ENCODE measurements at places on chromosomes 5 and 9.

GRCh38 chr5:115749016-115749415 is 67.4 kb downstream of the CDO1 start:
- no peak for DNase-seq

GRCh38 chr5:139157556-139157955 is 40.6 kb downstream of the SIL1 start:
- DNase-seq, result no peak

- DNase-seq, result no peak
Measured at GRCh38 chr5:84634256-84634655, 249.6 kb upstream of the EDIL3 start.

GRCh38 chr9:99752417-99753109 is 69.1 kb upstream of the NR4A3 start:
- no peak for DNase-seq

DNA sequence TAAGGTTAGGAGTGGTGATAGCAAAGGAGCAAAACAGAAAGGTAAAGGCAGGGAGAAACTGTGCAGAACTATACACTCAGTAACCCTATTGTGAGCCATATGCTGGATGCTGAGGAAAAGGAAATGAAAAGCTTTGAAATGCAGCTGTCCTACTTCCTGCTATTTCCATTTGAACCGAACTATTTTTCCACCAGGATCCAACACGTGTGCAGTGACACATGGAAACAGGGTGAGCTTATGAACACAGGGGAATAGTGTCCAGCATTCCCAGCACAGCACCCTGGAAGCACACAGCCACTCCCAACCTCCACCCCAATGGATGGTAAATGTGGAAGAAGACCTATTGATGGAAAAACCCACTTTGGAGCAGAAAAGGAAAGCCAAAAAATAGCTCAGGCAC is 69.0 kb upstream of the SLC12A2 start:
- DNase-seq, result no peak

- DNase-seq, result no peak
Measured at GRCh38 chr5:4804691-4805360, 335.3 kb upstream of the ADAMTS16 start.

- DNase-seq, result no peak
Measured at GRCh38 chr5:62681117-62681850, 102.7 kb downstream of the LRRC70 start.

DNA sequence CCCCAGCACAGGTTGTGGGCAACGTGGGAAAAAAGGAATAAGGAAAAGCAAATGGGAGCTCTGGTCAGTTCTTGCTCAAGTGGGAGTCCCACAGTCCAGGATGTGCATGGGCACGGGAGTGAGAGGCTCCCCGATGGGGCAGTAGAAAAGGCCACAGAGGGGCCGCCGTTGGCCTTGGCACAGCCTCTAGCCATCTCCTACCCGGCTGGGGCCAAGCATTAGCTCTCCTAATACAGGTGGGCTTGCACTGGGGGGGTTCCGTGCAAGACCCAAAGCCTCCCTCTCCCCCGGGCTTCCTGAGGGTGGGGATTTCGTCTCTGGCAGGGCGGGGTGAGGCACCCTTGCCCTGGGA is 212.2 kb upstream of the MVB12B start:
- DNase-seq, result no peak

- DNase-seq, result no peak
Measured at GRCh38 chr5:56037531-56038010, 42.8 kb upstream of the IL6ST start.

DNA sequence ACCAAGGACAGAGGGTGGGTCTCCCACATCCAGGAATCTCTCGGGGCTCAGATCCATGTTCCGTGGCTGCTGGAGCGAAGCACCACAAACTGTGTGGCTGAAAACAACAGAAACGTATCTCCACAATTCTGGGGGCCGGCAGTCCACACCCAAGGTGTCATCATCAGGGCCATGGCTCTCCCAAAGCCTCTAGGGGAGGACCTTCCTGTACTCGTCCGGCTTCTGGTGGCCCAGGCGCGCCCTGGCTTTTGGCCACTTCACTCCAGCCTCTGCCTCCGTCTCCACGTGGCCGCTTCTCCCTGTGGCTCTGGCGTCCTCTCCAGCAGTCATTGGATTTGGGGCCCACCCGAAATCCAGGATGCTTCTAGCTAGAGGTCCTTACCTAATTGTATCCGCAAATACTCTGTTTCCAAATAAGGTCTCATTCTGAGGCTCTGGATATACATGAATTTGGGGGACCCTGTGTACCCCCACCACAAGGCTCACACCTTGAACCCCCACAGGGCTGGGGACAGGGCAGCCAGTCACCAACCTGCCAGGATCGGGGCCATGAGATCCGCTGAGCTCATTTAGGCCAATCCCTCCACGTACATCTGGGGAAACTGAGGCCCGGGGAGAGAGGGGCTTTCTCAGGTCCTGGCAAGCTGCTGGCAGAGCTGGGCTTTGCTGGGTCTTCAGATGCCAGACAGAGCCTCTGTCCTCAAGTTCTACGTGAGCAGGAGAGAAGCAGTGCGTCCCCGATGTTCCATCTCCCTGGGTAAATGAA is 158.2 kb downstream of the OLFM1 start:
- no peak for DNase-seq

DNA sequence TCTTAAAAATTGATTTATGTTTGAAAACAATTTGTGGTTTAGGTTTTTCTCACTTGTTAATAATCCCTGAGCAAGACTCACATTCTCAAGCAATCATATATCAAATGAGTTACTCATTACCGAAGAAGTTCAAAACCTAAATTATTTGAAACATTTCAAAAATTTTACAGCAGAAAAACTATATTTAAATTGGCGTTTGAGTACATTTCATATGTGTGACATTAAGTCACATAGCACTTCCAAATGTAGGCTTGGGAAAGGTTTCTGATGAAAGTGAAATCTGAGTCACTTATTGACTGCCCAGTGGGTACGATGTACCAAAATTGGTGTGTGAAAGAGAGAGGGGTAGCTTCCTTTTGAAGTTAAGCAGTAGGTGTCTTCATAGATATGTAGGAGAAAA is 411.4 kb upstream of the SGCD start:
- no peak for DNase-seq

DNA sequence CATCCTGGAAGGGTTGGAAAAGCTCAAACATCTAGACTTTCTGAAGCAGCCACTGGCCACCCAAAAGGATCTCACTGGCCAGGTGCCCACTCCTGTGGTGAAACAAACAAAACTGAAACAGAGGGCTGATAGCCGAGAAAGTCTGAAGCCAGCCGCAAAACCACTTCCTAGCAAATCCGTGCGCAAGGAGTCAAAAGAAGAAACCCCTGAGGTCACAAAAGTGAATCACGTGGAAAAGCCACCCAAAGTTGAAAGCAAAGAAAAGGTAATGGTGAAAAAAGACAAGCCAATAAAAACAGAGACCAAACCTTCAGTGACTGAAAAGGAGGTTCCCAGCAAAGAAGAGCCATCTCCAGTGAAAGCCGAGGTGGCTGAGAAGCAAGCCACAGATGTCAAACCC is 87.6 kb downstream of the MAP1B start:
- DNase-seq, result no peak

- DNase-seq, result no peak
Measured at GRCh38 chr5:113749334-113749733, 235.8 kb downstream of the YTHDC2 start.

DNA sequence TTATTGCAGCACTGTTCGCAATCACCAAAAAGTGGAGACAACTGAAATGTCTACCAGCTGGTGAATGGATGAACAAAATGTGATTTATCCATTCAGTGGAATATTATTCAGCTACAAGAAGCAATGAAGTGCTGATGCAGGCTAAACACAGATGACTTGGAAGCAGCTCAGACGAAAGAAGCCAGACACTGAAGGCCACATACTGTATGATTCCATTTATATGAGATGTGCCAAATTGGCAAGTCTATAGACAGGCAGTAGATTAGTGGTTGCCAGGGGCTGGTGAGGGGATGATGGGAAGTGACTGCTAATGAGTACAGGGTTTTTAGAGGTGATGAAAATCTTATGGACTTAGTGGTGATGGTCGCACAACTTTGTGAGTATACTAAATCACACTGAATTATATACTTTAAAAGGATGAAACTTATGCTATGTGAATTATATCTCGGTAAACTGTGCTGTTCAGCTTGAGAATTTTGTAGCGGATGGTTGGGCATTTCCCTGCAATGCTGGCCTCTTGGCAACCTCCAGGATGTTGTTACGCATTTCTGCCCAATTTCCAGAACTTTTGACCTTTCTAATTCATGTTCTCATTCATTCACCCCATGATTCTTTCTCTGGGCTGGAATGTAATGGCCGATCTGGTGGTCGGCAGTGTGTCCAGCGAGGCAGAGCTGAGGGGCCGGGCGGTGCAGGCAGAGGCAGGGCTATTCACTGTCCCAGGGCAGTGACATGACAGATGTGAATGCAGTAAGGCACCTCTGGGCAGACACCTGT is 22.0 kb upstream of the WNK2 start:
- no peak for DNase-seq

DNA sequence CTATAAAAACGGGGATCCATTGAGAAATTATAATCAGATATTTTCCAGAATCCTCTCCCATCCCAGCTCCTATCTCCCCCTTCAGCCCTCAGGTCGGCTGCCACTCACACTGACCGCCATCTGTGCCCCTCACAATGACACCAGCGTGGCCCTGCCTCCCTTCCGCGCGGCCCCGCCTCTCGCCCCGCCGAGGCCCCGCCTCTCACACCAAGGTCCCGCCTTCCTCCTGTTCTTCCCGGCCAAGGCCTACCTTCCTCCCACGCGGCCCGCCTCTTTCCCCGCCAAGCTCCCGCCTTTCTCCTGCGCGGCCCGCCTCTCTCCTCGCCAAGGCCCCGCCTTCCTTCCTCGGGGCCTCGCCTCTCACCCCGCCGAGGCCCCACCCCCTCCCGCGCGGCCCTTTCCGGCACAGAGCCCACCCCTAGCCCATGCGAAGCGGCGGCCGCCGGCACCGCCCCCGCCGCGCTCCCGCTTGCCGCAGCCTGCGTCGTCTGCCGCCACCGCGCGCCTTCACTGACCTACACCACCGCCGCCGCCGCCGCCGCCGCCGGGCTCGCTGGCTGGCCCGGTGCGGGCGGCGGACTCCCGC is at the start of gene DNAJC21:
TSS of gene DNAJC21 (plus strand) at position 426 of the 586 bp plus-strand sequence. CDS start 261 bp downstream, outside the sequence.
- peak; percentile 86 for DNase-seq

Data from stimulated activated CD8-positive, alpha-beta memory T cell treated with anti-CD3 and anti-CD28 coated beads, Interleukin-4, amount 100 ng/mL, for 1 hour (primary cell).